ENCODE measurements at places on chromosomes 4 and X. TPM values are rescaled to one million over a fixed set of nuclear protein-coding genes. Genes with fewer than 3 reads are reported as not detected.

DNA sequence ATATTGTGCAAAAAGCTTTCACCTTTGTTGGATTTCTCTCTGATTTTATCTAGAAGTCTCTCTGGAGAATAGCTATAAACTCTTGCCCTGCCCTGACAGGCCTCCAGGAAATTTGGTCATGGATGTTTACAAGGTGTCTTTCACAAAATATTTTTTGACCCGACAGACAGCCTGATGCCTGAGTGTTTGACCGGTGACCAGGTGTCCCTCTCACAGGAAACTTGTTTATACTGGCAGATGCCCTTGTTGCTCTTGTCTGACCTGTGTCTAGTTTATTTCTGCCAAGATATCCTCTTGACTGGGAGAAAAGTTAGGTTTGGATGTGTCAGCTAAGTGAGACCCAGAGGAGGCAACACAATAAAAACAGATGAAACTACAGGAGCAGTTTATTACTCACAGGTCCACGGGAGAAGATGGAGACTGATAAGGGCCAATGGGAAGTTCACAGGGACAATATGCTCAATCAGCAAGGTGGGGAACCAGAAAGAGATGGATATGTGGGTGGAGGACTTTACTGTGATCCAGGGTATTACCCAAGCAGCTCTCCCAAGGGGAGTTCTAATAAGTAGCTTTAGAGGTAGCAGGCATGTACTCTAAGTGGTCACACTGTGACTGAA, 243.3 kb downstream of the ARAP2 start:
- H3K27me3 ChIP-seq, result no peaks in the 10 kb centered on the region
- DNase-seq, result no peak
- H3K4me3 ChIP-seq, result no peak overlapping the region
- H3K4me1 ChIP-seq, result no peaks in the 10 kb centered on the region
- H3K36me3 ChIP-seq, result no peaks in the 10 kb centered on the region
- H3K27ac ChIP-seq, result no peak overlapping the region

DNA sequence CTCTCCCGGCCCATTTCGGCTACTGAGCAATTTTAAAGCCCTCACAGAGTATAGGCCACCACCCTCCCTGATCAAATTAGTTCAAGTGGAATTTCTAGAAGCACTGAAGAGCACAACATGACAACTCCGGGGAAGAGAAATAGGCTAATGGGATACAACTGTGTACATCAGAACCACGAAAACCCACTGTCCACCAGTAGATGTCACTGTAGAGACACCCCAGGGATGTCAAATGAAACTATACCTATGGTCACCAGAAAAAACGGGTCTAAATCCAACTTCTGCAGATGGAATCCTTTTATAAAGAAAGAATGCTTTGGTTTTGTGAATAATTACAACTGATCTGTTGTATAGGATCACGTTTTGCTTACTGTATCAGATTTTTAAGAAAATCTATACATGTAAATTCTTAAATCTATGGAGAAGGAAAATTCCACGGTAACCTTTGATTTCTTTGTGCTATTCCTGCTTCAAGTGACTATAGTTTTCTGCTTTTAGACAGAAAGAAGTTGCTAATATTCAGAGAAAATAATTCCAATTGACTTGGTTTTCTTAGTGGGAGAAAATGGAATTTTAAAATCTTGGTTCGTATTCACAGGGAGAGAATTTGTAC, 29.5 kb upstream of the MAP3K15 start:
- H3K27ac ChIP-seq, result no peak overlapping the region
- H3K36me3 ChIP-seq, result no peaks in the 10 kb centered on the region
- H3K27me3 ChIP-seq, result no peaks in the 10 kb centered on the region
- H3K4me1 ChIP-seq, result no peaks in the 10 kb centered on the region
- no peak overlapping the region for H3K4me3 ChIP-seq

GRCh38 chrX:133781174-133781573, 204.2 kb downstream of the GPC3 start:
- no peaks in the 10 kb centered on the region for H3K4me1 ChIP-seq
- H3K4me3 ChIP-seq, result no peak overlapping the region
- DNase-seq, result no peak
- no peaks in the 10 kb centered on the region for H3K27me3 ChIP-seq

RBM47 gene
- 1.2 TPM for total RNA-seq

PROM1 gene
- total RNA-seq, result 0.84 TPM

PCDH10 gene
- not detected for total RNA-seq

Measured in psoas muscle (tissue), 8 donors.